Skin of body (tissue), 3 donors: ENCODE measurements at places on chromosomes 7 and 10. TPM values are rescaled to one million over a fixed set of nuclear protein-coding genes. Genes with fewer than 3 reads are reported as not detected.

The FRG2B gene
- total RNA-seq: not detected

The NUTM2A gene
- 0.59 TPM for total RNA-seq

The R3HCC1L gene
- total RNA-seq: 15.1 TPM

The TUBAL3 gene
- 0.20 TPM for total RNA-seq

The TSPAN13 gene
- total RNA-seq: 19.7 TPM

The PLAC9 gene
- total RNA-seq: 40.2 TPM
